ENCODE measurements at places on chromosomes 4 and X. TPM values are rescaled to one million over a fixed set of nuclear protein-coding genes. Genes with fewer than 3 reads are reported as not detected.

GRCh38 chrX:45806410-45807121, 605.9 kb upstream of the DIPK2B start:
- no peak for DNase-seq

GRCh38 chr4:6369511-6369910, 99.9 kb downstream of the WFS1 start:
- no peak for DNase-seq

DNA sequence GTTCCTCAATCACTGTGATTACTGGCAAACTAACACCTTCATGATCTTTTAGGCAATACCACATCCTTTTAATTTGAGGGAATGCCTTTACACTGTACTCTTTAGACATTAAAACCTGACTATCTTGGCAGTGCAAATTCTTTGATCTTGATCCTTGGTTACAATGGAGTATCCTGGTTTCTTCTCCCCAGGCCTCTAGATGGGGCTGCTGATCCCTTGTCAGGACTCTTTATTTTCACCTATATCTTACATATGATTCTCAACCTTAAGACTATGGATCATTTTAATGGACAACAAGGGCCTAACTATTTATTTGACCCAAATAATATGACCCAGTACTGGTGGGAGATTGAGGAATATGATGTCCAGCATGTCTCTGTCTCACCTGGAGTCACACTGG, 1005.5 kb upstream of the INTU start:
- DNase-seq: no peak

DNA sequence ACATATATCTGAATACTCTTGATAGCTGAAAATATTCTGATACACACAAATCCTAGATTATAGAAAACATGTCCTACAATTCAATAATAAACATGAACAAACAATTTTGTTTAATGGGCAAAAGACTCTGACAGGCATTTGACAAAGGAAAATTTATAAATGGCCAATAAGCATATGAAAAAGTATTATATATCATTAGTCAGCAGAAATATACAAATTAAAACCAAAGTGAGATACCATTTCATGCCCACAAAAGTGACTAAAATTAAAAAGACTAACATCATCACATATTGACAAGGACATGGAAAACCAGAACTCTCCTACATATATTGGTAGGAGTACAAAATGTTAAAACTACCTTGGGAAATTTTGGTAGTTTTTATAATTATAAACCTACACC, 2.7 kb upstream of the MAPK10 start:
- DNase-seq: no peak

Gene BRCC3
- 11.1 TPM for total RNA-seq

Gene AMBN
- total RNA-seq: not detected

Data from spleen (tissue), 13 donors.